ENCODE measurements at places on chromosomes 4 and X.
A peak's percentile ranks its signal among the peaks of the same experiment; 100 is the strongest.

DNA sequence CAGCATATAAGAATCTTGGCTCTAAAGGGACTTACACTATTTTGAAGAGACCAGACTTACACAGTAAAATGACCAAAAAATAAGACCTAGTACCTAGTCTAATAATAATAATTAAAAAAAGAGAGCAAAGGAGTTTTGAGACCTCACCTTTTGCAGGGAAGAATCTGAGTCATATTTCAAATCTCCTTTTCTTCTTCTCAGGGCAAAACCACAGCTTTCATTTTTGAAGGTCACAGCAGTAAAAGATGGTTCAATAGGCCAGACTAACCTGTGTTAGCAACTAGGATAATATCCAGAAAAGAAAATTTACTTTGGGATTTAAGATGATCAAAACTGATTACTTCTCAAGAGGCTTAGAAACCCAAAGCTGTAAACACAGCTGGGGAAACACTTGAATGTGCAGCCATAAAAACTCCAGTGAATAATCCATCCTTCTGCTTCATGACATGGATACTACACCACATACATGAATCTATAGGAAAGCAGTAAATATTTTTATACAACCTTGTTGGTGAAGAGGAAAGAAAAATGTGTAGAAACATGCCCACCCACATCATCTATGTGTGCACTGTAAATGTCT is 25.9 kb upstream of the LNX1 start:
- peak; percentile 12 for DNase-seq

GRCh38 chrX:24316111-24316510 is 2.2 kb upstream of the SUPT20HL2 start:
- DNase-seq: no peak

DNA sequence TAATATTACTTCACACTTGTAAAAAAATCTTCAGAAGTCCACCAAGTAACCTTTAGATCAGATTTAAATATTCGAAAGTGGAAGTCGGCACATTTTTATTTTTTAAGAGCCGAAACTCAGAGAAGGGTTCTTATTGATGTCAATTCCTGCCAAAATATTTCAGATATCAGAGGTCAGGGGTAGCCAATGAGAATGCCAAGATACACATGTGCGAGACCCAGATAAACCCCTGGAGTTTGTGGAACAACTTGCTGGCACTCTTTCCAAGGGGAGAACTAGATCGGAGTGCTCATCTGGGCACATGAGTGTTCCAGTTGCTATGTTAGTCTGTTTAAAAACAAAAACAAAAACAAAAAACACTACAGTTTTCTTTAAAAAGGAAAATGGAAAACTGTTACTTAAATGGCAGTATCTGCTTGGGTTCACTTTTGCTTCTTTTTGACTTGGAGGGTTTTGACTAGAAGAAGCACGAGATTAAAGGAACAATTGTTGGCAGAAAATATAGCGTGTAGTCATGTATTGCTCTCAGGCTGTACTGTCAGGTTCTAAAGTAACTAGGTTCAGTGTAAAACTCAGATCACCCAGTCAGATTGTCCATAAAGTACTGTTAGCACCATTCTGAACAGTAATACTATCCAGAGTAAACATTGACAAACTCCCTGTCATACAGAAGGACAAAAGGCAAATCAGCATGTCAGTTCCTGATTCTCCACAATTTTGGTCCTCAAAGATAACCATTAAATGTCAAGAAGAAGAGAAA is 188.0 kb upstream of the PACRGL start:
- DNase-seq: no peak

- no peak for DNase-seq
Observed at GRCh38 chr4:153553155-153553818, 87.1 kb downstream of the TMEM131L start.

GRCh38 chr4:156931267-156931666 is 40.3 kb downstream of the PDGFC start:
- peak; percentile 85 for DNase-seq

DNA sequence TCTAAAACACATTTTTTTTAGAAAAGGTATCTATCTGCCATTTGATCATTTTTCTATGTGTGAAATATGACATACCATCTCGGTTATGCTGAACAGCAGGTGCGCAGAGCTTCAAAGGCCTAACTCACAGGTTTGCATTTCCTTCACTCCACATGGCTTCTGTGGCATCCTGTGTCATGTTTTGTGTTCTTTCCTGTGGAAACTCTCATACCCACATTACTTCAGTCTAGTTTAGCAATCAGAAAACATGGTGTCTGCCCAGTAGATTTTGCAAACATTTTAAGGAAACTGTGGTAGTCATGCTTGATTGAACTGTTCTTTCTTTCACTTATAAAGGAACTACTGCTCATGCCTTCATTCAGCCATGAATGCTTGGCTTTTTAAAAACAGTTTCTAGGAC is 11.3 kb upstream of the ARAP2 start:
- DNase-seq: no peak

GRCh38 chr4:107850438-107850837 is 25.7 kb downstream of the SGMS2 start:
- no peak for DNase-seq

DNA sequence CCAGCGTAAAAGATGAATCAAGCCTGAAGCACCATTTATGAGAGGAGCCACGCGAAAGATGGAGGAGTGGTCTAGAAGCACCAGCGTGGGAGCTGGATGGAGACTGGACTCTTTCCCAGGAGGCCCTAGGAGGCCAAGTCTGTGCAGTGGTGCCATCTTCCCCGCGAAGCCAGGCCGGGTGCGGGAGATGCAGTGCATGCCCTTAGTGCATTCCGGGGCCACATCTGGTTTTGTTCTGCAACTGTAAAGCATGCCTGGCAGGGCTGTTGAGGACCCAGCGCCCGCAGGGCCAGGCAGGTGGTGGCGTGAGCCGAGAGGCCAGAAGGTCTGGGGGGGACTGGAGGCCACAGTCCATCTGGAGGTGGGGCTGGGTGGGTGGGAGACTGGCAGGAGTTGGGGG is 78.6 kb upstream of the ADRA2C start:
- DNase-seq: no peak

DNA sequence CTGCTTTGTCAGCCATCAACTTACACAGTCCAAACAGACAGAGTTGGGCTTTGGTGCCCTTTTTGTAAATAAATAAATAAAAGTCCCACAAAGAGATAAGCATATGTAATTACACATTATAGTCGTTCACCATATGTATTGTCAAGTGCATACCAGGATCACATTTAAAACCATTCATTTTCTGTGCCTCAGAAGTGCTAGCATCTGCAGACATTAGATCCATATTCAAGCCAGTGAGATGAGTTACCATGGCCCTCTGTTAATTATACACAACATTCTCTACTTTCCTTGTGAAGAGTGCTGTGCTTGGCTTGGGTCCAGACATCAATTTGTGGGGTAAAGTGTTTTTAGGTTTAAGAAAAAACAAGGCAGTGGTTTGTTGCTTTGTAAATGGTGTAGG is 76.8 kb downstream of the ENOX2 start:
- DNase-seq: no peak

DNA sequence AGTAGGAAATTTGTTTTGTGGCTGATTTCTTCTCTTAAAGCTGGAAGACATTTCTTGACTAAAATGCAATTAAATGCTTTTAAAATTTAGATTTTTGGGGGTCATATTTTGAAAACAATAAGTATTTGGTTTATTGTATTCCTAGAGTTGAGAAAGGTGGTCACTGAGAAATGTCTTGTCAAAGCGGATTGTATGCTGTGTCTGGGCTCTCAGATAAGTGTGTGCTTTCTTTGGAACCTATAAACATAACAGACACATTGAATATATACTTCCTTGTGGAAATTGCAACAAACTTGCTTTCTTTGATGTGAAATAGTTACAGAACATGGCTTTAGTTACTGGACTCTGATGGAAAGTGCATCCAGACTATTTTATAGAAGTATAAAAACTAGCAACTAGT is 75.4 kb downstream of the AFF1 start:
- no peak for DNase-seq

GRCh38 chrX:134020910-134021309 is 35.5 kb upstream of the GPC3 start:
- DNase-seq: no peak

GRCh38 chr4:161992317-161992716 is 171.5 kb downstream of the FSTL5 start:
- DNase-seq: no peak

GRCh38 chrX:46750889-46751288 is 8.0 kb downstream of the SLC9A7 start:
- DNase-seq: no peak

GRCh38 chr4:138680256-138680655 is 335.3 kb upstream of the NOCT start:
- DNase-seq: no peak

- no peak for DNase-seq
Observed at GRCh38 chrX:72120837-72121236, 10.9 kb downstream of the RTL5 start.

GRCh38 chr4:89599026-89599425 is 237.9 kb downstream of the SNCA start:
- no peak for DNase-seq

Data from foreskin keratinocyte (primary cell).